ENCODE measurements at places on chromosomes 11 and 22. TPM values are rescaled to one million over a fixed set of nuclear protein-coding genes. Genes with fewer than 3 reads are reported as not detected.

GRCh38 chr11:14764579-14765527, 121.2 kb downstream of the PDE3B start:
- DNase-seq = no peak
- no peak overlapping the region for H3K4me3 ChIP-seq
- no peaks in the 10 kb centered on the region for H3K27me3 ChIP-seq
- H3K36me3 ChIP-seq = no peaks in the 10 kb centered on the region
- no peak overlapping the region for H3K27ac ChIP-seq

DNA sequence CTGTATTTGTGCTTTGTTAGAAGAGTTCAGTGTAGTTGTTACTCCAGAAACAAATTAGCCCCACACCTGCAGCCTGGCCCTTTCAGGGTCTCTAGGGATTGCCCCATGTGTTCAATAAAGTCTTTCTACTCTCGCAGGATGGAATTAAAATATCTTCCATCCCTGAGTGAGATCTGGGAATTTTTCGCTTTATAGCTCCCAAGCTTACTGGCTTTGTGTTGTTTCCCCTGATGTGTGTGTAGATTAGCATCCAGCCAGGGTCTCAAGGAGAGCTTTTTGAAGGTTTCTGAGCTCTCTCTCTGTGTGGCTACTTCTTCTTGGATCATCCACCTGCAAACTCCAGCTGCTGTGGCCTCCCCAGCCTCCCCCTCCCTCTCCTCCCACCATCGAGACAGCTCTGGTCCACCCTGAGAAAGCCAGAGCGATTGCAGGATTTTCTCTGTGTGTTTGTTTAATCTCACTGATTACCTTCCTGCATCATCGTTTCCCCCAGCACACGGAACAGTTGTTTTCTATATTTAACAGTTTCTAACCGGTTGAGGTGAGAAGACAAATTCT, 553.5 kb downstream of the TBC1D22A start:
- H3K36me3 ChIP-seq = no peaks in the 10 kb centered on the region
- no peaks in the 10 kb centered on the region for H3K4me1 ChIP-seq
- no peak overlapping the region for H3K27ac ChIP-seq
- no peak overlapping the region for H3K4me3 ChIP-seq
- DNase-seq = no peak
- no peaks in the 10 kb centered on the region for H3K27me3 ChIP-seq

GRCh38 chr11:7936615-7937014, 4.9 kb downstream of the OR10A3 start:
- no peak overlapping the region for H3K4me3 ChIP-seq
- no peak for DNase-seq
- H3K36me3 ChIP-seq = no peaks in the 10 kb centered on the region
- no peaks in the 10 kb centered on the region for H3K4me1 ChIP-seq
- H3K27ac ChIP-seq = no peak overlapping the region

- no peaks in the 10 kb centered on the region for H3K27me3 ChIP-seq
- no peaks in the 10 kb centered on the region for H3K36me3 ChIP-seq
- no peaks in the 10 kb centered on the region for H3K4me1 ChIP-seq
- no peak overlapping the region for H3K4me3 ChIP-seq
- no peak overlapping the region for H3K27ac ChIP-seq
These were observed 85.5 kb downstream of the CDKN1C start for GRCh38 chr11:2799881-2800654.

DNA sequence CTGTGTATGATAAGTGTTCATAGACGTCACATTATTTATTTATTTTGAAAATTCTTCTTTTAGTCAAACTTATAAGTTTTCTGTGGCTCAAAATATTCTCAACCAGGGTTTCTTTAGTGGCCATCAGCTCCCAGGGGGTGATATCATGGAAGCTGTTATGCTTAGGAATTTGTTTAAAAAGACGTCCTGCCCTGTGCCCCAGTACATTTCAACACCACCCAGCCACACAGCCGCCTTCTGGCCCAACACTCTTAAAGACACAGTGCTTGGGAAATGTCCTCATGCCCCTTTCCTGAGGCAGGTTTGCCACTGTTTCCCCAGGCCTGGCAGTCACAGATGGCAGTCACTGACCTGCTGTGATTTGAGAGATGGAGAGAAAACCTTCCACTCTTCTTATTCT, 19.9 kb downstream of the TSKU start:
- H3K36me3 ChIP-seq = no peaks in the 10 kb centered on the region
- H3K4me1 ChIP-seq = peaks cover 19% of the 10 kb centered on the region
- H3K27me3 ChIP-seq = no peaks in the 10 kb centered on the region
- no peak overlapping the region for H3K27ac ChIP-seq
- no peak overlapping the region for H3K4me3 ChIP-seq

DNA sequence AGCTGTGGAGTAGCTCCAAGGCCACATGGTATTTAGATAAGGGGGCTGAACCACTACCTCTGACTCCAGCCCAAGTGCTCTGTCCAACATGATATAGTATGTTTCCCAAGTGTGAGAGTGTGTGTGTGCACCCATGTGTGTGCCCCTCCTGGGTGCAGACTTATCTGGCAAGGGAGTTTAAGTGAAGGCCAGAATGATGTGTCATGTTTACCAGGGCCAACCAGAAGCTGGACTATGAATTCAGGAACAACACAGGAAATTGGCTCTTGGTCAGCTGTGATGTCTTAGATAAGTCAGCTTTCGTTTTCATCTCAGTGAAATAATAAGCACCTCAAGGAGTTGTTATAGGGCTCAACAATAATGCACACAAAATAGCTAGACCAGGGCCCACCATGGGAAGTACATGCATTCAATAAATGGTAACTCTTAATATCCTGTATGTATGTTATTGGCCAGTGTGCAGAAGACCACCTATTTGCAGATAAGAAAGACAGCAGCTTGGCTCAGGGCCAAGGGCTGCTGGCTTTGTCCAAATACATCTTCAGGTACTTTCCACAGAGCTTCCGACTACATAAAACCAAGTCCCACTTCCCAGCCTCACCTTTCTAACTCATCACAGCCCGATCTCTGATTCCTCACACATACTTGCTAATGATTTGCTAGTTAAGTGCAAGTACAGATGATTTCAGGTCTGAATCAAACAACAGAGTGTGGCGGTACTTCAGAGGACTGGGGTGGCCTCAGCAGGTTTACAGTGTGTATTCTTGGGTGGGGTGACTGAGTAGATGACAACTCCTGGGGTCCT, 120.9 kb downstream of the ME3 start:
- peak overlapping the region; percentile 46 for H3K27ac ChIP-seq
- no peaks in the 10 kb centered on the region for H3K4me1 ChIP-seq
- no peaks in the 10 kb centered on the region for H3K27me3 ChIP-seq
- no peaks in the 10 kb centered on the region for H3K36me3 ChIP-seq
- DNase-seq = peak; percentile 48

DNA sequence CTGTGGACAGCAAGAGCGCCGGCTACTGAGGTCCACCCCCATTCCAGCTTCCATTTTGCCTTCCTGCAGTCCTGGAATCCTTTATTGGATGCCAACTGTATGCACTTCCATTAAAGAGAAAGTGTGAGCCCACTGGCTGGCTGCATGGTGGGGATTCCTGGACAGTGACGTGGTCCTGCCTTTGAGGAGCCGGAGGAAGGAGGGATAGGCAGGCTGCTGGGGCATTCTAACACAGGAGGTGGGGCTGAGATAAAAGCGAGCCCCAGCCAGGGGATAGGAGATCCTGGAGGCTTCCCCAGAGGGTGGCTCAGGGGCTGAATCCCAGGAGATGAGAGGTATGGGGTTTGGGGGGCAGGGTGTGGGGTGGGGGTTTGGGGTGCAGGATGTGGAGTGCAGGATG, 984.7 kb downstream of the BRD1 start:
- H3K4me3 ChIP-seq = no peak overlapping the region
- H3K36me3 ChIP-seq = no peaks in the 10 kb centered on the region
- H3K27me3 ChIP-seq = peaks cover 9% of the 10 kb centered on the region
- H3K4me1 ChIP-seq = no peaks in the 10 kb centered on the region
- no peak for DNase-seq
- no peak overlapping the region for H3K27ac ChIP-seq

DNA sequence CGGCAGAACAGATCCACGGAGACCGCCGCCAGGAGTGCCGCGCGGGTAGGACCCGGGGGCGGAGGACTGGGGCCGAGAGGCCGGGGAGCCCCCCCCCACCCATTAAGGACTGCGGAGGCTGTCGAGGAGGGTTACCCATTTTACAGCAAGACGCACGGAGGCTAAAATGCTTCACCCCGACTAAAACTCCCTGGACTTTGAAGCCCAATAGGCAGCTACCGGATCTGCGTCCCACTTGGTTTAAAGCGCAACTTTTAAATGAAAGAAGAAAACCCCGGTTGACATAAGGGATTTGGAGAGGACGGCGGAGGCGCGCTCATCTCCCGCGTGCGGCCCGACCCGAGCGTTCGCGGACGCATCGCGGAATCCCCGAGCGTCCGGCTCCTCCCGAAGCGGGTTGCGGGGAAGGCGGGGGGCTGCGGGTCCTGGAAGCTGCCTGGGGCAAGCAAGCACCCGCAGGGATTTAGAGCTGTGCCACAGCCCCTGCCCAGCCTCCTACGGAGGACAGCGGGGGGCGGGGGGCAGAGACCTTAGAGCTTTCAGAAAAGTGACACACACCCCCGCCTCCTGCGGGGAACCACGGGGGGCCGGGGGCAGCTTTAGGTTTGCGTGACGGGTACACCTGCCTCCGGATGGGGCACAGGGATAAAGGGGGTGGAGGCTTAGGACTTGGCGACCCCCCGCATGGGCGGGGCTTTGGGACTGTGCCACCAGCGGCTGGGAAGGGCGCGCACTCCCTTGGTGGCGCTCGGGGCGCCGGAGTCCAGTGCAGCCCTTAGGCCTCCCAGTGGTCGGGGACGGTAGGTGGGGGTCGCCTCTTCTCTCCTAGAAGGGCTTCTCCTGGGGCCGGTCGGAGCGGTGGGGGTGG, 760 bp upstream of the CELSR1 start:
- peaks cover 18% of the 10 kb centered on the region for H3K4me1 ChIP-seq
- H3K4me3 ChIP-seq = peak overlapping the region; percentile 53
- no peaks in the 10 kb centered on the region for H3K36me3 ChIP-seq

DNA sequence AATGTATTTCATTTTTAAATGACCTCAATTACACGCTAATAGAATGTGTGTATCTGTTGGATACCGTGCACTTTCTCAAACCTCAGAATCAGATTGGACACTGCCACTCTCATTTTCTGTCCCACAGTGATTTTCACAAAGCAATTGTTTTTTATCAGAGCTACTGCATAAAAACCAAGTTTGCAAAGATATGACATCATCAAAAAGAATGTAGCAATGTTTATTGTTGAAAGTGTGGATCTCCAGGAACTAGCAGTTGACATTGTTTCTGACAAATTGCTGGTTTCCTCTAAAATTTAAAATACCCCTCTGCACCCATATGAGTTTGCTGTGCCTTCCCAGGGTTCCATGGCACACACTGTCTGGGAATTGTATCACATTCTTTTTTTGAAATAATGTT, 362.7 kb upstream of the DDI1 start:
- no peak overlapping the region for H3K27ac ChIP-seq
- H3K27me3 ChIP-seq = no peaks in the 10 kb centered on the region
- DNase-seq = no peak
- no peaks in the 10 kb centered on the region for H3K4me1 ChIP-seq
- H3K36me3 ChIP-seq = no peaks in the 10 kb centered on the region

DNA sequence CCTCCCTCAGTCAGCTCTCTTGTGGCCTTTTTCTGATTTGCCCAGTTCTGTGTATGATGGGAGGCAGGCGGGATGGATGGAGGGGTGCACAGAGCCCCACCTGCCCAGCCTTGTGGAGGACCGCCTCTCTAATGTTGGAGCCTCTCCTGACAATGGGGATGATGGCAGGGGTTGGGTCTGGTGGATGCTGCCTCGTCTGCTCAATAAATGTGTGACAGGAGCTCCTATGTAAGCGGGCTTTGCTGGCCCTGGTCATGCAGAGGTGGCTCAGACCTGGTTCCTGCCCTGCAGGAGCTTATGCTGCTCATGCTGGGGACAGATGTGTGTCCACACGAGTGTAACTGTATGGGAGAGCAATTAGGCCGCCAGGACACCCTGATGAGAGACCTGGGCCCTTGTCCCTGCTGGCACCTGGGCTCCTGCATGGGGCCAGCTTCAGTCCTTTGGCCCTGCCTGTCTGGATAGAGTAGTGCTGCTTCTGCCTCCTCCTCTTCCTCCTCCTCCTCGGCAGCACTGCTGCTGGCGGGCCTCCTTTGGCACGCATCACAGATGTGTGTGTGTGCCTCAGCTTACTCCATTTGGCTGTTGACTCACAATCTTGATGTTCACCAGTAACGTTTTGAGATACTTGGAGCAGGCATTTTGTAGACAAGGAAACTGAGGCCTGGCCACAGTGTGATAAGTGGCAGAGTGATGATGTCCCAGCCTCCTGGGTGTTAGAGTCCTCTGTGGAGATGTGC, 131.0 kb downstream of the TBC1D22A start:
- H3K36me3 ChIP-seq = no peaks in the 10 kb centered on the region
- DNase-seq = no peak

GRCh38 chr11:131600628-131601027, 230.2 kb downstream of the NTM start:
- H3K4me3 ChIP-seq = no peak overlapping the region
- H3K27ac ChIP-seq = no peak overlapping the region
- H3K27me3 ChIP-seq = no peaks in the 10 kb centered on the region
- DNase-seq = no peak

DNA sequence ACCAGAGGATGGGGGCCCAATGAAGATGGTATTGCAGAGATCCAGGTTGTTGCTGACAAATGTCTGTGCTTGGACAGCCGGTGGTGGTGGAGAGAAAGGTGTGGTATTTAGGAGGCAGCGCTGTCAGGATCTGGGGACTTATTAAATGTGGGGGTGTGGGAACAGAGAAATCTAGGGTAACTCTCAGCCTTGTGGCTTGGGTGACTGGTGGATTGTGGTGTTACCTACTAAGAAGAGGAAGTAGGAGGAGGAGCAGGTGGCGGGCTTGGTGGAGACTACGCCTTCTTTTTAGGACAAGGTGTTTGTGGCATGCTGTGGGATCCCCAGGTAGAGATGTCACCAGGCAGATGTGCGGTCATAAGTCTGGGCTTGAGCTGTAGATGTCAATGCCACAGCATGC, 144.0 kb downstream of the GRIK4 start:
- no peak for DNase-seq
- H3K27ac ChIP-seq = no peak overlapping the region
- no peaks in the 10 kb centered on the region for H3K4me1 ChIP-seq
- no peak overlapping the region for H3K4me3 ChIP-seq

SPDYC gene
- total RNA-seq = not detected

MRGPRX3 gene
- total RNA-seq = not detected

SNRPD3 gene
- 169 TPM for total RNA-seq

OR8G5 gene
- total RNA-seq = not detected

GGTLC2 gene
- total RNA-seq = not detected

BATF2 gene
- total RNA-seq = 1.5 TPM

TRIM48 gene
- not detected for total RNA-seq

Data from prostate gland (tissue), 2 donors.